Stimulated activated CD4-positive, alpha-beta T cell treated with anti-CD3 and anti-CD28 coated beads, TNF-alpha, amount 100 ng/mL, for 1 hour (primary cell): ENCODE measurements at places on chromosomes 4 and X.

DNA sequence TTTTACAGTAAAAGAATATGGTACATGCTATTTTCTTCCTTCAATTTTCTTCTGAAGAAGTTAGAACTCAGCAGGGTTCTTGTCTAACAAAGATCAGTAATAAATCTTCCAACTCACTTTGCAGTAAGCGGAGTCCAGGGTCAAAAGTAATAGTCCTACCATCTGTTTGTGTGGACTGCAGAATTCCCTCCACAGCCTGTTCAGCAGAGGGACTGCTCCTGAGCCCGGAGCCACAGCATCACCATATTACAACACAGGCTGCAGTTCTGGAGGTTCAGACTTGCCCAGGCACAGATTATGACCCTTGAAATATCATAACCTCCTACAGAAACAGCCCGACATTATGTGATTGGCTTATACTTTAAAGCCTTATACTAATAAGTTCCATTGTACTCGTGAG lies 10.3 kb downstream of the FHDC1 start:
- no peak for DNase-seq

DNA sequence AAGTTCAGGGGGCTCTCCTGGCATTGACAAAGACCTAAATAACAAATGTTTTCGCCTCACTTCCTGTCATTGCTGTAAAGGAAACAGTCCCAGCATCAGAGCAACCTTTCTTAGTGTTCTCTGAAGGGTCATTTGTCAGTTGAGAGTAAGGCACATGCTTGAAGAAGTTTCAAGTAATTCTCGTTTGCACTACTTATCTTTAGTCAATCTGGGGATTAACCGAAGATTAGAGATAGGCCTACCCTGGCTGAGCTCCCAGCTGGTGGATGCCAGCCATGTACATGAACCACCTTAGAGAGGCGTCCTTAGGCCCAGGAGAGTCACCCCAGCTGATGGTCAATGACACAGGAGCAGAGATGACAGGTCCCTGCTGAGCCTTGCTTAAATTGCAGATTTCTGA lies 189.9 kb upstream of the PGRMC2 start:
- no peak for DNase-seq

DNA sequence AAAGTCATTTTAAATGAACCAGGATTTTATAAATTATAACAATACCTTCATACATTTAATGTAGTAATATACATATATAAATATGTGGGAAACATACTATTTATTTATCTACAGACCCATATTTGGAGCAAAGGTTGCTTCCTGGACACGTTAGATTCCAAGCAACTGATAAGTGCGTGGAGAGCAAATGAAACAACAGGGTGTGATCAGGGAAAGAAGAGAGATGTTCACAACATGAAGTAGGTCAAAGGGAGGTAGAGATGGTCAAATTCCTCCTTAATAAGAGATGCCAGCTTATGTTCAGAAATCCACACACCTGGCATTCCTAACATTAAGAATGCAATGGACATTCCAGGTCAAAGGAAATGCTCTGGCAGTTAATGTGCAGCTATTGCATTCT lies 53.1 kb upstream of the HPGD start:
- DNase-seq, result no peak

- no peak for DNase-seq
These were observed 298.1 kb upstream of the TRAM1L1 start for GRCh38 chr4:117383468-117383867.

DNA sequence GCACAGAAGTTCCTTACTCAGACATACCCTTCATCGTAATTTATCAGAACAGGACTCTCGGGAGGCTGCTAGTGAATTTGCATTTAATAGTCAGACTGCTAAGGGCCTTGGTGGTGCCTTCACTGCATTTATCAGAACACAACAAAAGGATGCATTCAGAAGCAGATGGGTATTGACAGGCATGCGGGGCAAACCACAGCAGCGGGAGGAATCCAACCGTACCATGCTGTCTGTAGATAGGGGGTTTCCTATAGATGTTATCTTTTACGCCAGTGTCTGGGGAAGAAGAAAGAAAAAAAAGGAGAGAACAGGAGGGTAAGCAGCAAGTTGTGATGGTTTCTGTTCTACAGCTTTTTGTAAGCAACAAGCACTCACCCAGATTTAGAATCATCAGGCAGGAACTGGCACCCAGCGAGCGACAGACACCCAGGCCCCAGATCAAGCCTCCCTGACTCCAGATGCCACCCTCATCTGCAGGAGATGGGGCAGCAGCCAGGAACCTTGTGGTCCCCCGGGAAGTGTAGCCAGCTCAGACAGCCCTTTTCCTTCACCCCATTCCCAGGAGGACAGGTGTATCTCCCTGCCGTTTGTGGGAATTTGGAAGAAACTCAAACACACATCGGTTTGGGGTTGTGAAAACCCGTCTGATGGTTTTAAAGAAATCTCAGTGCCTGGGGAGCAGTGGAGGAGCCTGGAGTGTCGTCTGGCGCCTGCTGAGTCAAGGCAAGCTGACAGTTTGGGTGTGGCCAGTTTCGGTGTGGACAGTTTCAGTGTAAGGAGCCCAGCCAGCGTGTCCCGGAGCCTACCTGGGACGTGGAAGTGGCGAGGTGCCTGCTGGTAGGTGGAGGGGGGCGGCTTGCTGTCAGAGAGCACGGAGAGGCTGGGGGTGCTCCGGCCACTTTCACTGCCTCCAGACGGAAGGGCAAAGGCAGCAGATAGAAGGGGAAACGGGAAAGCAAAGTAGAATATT lies 80.0 kb upstream of the AFAP1 start:
- no peak for DNase-seq

GRCh38 chrX:133529578-133529977 lies 114.3 kb upstream of the GPC4 start:
- DNase-seq, result no peak
